ENCODE measurements at places on chromosomes 13 and 19.

- no peak for DNase-seq
These were observed 38.4 kb downstream of the BRD4 start for GRCh38 chr19:15293781-15294491.

DNA sequence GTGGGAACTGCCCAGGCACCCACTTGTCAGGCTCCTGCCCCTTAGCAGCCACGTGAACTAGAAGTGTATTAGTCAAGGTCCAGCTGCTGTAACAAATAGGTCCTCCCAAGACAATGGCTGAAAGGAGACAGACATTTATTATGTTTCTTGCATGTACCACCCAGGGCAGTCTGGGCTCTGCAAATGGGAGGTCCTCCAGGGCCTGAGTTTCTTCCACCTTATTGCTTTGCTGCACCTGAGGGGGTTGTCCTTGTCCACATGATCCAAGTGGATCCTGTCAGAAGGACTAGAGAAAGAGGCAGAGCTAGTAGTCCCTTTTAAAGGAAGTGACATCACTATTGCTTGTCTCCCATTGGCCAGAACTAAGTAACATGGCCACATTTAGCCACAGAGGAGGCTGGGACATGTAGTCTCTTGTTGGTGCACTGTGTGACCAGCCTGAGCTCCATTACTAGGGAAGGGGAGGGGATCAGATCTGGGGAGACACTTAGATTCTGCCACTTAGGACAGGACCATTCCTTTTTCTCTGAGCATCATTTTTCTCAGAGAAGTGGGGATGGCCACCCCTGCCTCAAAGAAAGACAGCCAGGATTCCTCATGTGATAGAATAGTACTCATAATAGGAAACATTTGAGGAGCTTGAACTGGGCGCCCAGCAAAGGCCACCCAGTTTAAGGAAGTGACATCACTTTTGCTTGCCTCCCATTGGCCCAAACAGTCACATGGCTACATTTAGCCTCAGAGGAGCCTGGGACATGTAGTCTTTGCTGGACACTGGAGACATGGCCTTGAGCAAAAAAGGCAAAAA lies 15.1 kb downstream of the CC2D1A start:
- DNase-seq: peak; percentile 20

- no peak for DNase-seq
These were observed 11.5 kb downstream of the CUL4A start for GRCh38 chr13:113220877-113221276.

- DNase-seq: no peak
These were observed 448.2 kb downstream of the LIG4 start for GRCh38 chr13:107767119-107767518.

- DNase-seq: no peak
These were observed 54.6 kb downstream of the LACC1 start for GRCh38 chr13:43934273-43934672.

- no peak for DNase-seq
These were observed 19.6 kb upstream of the C19orf33 start for GRCh38 chr19:38284422-38284821.

GRCh38 chr19:608155-609003 lies 18.7 kb downstream of the HCN2 start:
- DNase-seq: no peak

DNA sequence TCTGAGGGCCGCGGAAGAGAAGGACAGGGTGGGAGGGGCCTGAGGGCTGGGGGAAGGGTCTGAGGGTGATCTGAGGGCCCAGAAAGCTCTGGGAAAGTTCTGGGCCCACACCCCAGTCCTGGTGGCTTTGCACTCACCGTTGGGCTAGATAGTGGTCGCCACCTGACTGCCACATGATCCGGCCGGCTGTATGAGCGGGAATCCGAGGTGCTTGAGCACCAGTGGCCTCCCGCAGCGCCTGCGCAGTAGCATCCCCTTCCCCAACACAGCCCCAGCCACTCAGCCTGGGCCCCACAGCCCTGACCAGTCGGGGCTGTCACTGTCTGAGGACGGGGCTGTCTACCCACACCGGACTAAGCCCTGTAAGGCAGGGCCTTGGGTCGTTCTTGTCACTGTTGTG lies 15.0 kb downstream of the PRODH2 start:
- no peak for DNase-seq

DNA sequence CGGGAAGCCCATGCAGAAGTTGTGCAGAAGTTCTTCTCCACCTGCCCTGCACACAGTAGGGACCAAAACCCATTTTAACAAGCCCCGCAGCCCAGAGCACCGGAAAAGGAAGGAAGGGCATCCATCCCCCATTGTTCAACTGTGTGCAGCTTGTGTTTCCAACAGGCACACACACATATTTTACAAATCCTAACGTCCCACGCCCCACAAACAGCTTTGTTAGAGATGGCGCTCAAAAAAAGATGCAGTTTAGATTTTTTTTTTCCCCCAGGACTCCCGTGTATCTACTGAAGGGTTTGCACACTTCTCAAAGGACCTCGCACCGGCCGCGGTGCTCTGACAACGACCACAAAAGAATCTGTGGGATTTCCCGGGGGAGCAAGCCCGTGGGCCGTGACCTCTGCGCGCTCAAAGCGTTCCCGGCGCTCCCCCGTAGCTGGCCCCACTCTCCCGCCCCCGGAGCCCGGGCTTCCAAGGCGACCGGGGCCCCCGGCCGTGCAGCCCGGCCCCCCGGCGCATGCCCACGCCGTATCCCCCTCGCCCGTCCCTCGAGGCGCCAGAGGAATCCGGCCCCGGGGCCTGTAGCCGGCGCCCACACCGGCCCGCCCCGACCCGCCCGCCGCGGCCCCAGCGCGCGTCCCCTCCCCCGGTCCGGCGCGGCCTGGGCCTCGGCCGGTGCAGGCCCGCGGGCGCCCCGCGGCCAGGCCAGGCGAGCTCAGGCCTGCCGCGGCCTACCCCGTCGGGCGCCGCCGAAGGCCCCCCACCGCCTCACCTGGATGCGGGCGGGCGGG lies 523 bp downstream of the ELAVL1 start:
- DNase-seq: no peak

All from stimulated activated CD4-positive, alpha-beta T cell treated with anti-CD3 and anti-CD28 coated beads, Interleukin-12 subunit alpha, Interleukin-12 subunit beta, amount 100 ng/mL, for 48 hours (primary cell).